Cortex of kidney (tissue), 1 donor: ENCODE measurements at places on chromosomes 11 and 22.
A peak's percentile ranks its signal among the peaks of the same experiment; 100 is the strongest.

- DNase-seq = no peak
Observed at GRCh38 chr11:79514695-79515094, 73.9 kb upstream of the TENM4 start.

DNA sequence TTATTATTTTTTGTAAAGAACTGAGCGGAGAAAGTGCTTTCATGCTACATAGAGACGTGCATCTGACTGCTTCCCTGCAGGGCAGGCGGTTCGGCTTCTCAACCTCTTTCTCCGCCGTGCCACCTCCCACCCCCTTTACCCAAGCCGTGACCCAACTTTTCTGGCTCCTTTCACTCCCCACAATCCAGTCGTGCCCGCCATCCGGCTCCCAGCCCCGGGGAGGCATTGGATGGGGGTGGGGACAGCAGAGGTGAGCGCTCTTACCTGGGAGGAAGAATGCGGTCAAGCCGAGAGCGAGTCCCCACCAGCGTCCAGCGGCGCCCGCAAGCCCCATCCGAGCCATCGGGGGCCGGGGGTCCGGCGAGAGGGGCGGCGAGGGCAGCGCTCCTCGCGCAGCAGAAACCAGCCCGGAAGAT lies 781 bp downstream of the NECTIN1 start:
- DNase-seq = no peak

GRCh38 chr11:76659672-76660532 lies 10.6 kb downstream of the LRRC32 start:
- DNase-seq = no peak

DNA sequence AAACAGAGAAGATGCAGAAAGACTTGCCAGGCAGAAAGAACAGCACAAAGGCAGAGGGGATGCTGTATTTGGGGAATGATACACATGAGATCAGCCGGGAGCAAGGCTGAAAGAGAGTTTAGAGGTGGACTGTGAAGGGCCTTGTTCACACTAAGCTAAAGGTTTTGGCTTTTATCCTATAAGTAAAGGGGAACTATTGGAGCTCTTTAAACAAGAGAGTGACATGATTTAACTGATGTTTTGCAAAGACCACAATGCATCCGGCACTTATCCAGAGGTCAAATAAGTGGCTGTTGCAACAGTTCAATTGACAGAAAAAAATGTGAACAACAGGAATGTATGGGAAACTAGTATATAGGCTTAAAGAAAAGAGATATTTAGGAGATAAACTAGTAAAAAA lies 64.7 kb upstream of the RRAS2 start:
- no peak for DNase-seq

DNA sequence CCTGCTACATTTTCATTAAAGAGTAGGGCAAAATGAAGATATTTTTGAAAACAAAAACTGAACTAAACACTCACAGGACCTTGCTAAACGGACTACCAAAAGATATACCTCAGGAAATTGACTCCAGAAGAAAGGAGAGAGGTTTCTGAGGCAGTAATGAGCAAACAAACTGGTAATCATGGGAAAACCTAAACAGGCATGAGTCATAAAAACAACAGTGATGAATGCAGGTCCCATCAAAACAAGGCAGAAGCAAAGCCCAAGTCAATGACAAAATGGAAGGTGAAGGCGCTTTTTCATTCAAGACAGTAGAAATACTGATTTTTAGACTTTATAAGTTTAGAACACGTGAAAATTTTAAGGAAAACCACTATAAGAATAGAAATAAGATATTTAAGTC lies 104.5 kb downstream of the EFCAB6 start:
- no peak for DNase-seq

DNA sequence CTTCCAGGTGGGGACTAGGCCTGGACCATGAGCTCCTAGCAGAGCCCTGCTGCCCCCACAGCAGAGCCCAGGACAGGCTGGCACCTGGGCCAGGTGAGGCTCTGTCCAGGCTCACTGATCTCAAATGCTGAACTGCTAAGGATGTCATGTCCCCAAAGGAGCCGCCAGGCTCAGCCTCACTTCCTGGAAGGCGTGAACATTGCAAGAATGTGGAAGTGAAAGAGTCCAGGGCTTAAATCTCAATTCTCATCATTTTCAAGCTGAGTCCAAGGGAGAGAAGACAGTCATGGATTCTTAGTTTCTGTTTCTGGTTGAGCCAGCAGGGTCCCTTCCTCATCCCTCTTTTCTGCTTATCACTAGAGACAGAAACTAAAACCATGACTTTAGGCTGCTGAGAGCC lies 5.0 kb downstream of the ASCL2 start:
- DNase-seq = no peak

DNA sequence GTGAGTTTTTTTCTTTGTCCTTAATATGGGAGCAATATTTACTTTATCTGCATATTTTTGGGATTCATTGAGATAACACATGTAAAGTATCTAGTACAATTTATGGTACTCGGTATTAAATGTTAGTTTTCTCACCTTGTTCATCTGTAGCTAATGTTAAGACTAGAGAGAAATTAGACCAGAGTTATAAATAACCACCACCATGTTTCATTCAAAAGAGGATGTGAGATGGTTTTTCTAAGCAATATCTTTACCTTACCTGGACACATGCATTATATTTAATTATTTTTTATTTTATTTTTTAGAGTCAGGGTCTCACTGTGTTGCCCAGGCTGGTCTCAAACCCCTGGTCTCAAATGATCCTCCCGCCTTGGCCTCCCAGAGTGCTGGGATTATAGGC lies 18.4 kb downstream of the ARHGAP42 start:
- DNase-seq = no peak

DNA sequence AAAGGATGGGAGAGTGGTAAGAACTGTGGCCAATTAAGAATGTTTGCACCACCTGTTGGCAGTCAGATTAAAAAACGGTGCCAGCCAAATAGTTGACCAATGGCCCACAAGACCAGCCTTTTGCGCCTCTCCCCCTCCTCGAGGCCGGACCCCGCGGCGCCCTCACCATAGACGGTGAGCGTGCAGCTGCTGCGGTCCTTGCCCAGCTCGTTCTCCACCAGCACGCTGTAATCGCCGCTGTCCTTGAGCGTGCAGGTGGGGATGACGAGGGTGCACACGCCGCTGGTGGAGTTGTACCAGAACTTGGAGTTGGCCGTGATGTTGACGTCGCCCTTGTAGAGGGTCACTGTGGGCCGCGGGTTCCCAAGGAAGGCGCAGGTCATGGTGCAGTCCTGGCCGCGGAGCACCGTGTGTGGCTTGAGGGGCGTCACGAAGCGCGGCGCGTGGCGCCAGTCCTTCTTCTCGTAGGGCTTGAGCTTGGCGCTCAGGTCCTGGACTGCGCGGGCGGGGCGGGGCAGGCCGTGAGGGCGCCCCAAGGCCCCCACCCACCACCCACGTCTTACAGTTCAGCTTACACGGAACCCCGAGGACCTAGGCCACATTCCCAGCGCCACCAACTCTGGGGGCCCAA lies 7.2 kb downstream of the TMEM86A start:
- DNase-seq = no peak

DNA sequence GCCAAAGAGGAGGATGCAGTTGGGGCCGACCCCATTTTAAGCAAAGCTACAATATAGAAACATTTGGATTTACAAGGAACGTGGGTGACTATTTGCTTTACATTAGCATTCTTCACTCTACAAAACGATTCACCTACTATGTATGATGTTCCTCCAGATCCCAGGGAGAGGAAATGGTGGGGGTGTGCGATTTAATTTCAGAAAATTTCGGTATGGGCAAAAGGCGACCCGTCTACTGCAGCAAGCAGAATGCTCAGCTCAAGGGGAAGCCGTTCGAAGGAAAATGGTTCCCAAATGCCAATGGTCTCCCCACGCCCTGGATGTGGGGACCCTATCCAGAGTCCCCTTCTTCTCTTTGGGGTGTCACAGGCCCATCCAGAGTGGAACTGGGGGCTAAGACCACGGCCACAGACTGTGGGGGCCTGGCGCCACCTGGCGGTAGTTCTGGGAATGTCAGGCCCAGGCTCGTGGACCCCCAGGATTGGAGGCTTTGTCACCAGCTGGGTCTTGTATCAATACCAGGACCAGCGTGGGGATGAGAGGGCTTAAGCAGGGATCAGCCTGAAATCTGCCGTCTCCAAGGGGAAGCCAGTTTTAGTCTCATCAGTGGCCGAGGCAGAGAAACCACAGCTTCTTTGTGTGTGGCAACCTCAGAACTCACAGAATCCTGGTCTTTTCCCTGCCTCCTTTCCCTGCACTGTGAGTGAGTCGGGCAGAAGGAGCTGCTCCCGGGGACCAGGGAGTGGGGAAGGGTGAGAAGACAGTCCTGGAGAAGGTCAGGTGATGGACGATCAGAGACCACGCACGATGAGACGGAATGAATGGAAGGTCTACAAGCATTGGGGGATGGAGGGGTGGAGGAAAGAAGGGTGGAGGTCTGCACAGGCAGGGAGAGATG lies 8.4 kb downstream of the LRRC10B start:
- no peak for DNase-seq

- DNase-seq = no peak
Observed at GRCh38 chr11:67607507-67607906, 771 bp downstream of the NDUFV1 start.

- DNase-seq = no peak
Observed at GRCh38 chr11:81585390-81585933, 1148.2 kb downstream of the FAM181B start.

GRCh38 chr11:65919141-65919572 lies at the start of gene DRAP1:
Gene DRAP1, plus strand, starts transcription at chr11:65919426. Its CDS starts 76 bp downstream, at chr11:65919502.
- peak; percentile 82 for DNase-seq

GRCh38 chr22:20836987-20837823 lies 21.4 kb downstream of the PI4KA start:
- DNase-seq = no peak

DNA sequence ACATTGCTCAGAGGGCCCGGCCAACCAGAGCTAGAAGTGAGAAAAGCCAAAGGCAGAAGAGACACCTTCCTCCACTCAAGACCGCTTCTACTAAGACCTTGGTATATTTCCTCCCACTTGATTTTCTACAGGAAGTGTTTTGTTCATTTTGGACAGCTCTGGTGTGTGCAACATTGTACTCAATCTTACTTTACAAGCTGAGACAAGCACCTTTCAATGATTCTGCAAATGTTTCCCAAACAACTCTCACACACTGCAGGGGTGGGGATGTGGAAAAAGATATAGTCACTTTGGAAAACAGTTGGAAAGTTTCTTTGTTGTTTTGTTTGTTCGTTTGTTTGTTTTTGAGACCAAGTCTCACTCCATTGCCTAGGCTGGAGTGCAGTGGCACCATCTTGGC lies 15.7 kb downstream of the MYO18B start:
- DNase-seq = no peak

GRCh38 chr11:97259434-97259833 lies 869.6 kb downstream of the JRKL start:
- no peak for DNase-seq

DNA sequence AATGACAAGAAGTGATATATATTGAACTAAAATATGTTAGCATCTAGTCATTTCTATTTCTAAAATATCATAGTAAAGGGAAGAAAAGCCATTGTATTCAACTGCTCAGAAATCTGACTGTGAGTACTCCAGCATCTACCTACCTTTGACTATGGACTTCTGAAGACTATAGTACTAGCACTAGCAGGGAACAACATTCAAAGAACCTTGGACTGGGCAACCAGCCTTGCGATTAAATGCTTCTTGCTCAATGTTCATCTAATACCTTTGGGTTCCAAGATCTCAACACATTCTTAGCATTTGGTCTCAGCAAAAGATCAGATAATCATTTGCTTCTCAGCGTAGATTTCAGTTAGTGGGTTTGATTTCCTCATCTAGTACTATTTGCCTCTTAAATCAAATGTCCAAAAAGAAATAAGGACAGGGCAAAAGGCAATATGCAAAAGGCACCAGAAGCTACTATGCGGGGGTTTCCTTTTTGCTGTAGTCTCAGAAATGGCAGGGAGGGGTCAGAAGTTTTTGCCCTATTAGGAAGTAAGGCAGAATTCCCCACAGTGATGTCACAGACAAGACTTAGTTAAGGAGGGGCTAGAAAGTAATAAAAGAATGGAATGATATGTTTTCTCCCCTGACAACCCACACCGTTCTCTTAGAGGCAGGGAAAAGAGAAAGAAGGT lies 80.6 kb downstream of the GAB2 start:
- no peak for DNase-seq

DNA sequence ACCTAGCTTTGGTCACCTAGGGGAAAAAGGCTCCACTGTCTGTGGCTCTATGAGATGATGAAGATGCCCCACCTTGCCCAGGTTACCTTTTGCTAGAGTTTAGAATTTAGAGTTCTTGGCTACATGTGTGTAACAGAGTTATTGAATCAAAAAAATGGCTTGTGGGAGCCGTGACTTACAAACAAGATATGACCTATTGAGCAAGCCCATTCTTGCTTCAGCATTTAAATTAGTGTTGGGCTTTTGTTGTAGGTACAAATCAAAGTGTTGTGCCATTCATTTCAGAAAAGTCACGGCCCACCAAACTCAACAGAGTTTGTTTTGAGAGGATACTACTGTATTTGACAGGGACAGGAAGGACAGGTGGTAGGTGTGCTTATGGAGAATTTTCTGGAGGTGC lies 768.8 kb downstream of the NTM start:
- no peak for DNase-seq

DNA sequence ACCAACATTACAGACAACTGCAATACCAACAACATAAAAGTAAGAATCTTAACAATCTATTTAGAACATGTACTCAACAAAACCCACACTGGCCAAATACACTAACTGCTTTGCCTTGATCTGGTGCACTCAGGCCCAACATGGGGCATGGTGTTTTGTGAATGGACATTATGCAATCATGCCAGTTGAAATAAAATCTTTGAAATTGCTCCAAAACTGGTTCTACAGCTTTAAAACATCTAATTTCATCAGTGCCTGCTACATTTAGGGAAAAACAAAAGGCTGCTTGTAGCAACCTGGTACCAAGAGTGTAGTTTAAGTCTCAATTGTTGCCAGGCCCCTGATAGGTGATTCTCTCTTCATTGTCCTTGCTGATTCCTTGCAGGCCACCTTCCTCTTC lies 3.3 kb upstream of the CTR9 start:
- no peak for DNase-seq

- DNase-seq = no peak
Observed at GRCh38 chr11:128093689-128094088, 493.7 kb downstream of the ETS1 start.

GRCh38 chr22:50702261-50702671 lies 29.6 kb downstream of the SHANK3 start:
- DNase-seq = no peak

GRCh38 chr11:60953781-60954180 lies 1.8 kb upstream of the SLC15A3 start:
- DNase-seq = no peak

DNA sequence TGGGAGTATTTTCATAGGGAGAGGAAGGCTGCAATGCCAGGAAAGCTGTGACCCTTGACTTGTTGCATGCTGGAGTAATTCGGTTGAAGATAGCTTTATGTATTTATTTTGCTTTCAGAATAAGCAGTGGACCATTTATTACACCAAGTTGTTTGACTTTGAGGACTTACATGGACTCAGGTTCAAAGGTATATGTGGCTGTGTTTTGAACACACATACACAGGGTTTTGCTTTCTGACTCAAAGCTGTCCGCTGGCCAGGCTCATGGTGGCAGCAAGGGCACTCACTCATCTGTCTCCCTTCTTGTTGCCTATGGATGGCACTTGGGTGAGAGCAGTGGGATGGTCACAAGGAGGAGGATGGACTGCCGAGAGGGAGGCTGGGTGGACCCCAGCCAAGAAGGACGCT lies 6.5 kb downstream of the TIMP3 start:
- DNase-seq = no peak
